ENCODE measurements at places on chromosomes 11 and 22.

DNA sequence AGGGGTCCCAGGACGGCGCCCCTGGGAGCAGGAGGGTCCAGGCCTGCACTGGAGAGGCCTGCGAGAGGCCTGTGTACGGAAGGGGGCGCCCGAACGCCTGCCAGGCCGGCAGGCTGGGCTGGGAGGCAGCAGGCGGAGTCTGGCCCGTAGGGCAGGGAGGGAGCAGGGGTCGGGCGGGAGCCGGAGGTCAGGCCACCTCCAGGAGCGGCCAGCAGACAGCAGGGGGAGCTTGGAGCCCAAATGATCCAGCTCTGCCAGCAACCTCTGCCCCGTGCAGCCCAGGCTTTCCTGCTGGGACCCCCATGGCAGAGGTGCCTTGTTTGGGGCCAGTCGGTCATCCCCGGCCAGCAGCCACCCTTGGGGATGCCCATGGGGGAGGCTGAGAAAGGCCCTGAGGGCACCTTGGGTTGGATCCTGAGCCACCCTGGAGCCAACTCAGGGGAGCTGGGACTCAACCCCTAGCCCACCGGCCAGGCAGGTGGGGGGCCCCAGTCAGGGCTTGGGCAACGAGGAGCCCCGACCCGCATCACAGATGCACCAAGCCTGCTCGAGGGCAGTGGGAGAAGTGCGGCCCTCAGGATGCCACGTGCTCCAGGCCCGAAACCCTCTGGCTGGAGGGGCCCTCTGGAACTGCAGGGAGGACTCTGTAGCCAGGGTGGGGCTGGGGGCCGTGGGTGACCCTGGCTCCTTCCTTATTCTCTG is 9.6 kb upstream of the SYT8 start:
- no peak for DNase-seq

- no peak for DNase-seq
Measured at GRCh38 chr11:61598374-61598773, 17.5 kb upstream of the SYT7 start.

GRCh38 chr11:74444173-74444826 is 23.0 kb downstream of the KCNE3 start:
- no peak for DNase-seq

DNA sequence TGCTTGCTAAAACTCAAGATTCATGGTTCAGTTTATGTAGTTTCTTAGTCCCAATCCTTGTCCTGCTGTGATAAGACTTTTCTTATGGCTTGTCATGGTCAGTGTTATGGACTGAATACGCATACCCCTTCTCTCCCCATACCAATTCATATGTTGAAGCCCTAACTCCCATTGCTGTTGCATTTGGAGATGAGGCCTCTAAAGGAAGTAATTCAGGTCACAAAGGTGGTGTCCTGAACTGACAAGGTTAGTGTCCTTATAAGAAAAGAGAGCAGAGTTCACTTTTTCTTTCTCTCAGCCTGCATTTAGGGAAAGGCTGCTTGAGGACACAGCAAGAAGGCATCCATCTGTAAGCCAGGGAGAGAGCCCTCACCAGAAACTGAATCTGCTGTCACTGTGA is 618.2 kb downstream of the LRRC4C start:
- no peak for DNase-seq

DNA sequence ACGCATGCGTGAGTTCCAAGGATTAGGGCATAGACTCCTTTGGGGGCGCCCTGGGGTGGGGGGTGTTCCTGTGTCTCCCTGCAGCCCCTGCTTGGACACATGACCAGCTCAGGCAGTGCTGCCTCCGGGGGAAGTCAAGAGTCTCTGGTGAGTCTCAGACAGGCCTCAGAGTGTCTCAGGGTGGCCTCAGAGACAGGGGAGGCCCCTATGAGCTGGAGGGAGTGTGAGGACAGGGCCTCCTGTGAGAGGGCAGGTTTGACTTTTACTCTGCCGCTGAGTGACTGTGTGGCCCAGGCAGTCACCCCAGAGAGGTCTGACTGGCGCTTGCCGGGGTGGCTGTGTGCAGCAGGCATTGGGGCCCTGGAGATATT is 41.2 kb upstream of the KCNQ1OT1 start:
- DNase-seq: no peak

DNA sequence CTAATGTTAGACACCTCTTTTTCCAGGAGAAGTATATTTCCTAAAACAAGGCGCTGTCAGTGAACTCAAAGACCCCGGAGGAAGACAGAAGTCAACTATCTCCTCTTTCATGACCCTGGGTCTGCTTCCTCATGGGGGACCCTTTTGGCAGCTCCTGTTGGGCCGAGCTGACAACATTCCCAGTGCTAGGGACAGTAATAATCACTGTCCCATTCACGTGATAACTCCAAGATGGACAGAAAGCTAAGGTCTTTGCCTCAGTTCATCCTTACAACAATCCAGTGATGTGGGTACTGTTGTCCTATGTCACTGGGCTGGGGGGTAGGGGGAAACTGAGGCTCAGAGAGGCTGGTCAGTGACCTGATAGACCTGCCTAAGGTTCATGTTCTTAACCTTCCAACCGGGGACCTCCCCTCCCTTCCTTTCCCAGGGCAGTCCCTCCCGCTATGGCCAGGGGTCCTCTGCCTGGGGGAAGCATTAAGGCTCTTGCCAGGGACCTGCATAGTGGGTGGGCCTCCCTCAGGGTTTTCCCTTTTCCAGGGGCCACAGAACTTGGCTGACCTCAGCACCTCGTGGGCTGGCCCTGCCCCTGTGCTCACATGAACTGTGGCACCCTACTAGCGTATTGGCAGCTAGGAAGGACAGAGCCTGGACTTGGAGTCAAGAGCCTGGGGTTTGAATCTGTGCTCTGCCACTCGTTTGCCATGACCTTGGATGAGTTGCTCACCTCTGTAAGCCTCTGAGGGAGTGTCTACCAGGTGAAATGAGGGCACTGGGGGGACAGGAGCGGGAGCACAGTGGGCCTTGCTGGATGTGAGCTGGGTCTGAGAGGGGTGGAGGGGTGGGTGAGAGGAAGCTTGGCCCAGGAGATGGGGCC is 53.6 kb downstream of the LRRC32 start:
- DNase-seq: no peak

DNA sequence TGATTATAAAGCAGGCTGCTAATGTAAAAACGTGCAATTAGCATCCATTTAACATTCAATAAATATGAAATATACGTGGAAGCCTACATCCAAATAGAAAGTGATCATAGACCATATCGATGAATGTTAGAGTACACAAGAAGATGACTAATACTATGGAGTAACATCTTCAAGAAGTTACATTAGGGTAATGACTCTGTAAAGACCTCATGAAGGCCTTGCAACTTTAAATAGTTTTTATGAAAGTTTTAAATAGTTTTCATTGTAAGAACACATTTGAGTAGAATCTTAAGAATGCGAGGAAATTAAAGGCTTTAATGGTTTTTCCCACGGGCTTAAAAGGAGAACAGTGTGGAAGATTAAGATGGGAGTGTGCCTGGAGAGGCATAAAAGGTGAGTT is 1.4 kb downstream of the TRIM34 start:
- no peak for DNase-seq

GRCh38 chr22:27685515-27685914 is 116.0 kb downstream of the MN1 start:
- no peak for DNase-seq

DNA sequence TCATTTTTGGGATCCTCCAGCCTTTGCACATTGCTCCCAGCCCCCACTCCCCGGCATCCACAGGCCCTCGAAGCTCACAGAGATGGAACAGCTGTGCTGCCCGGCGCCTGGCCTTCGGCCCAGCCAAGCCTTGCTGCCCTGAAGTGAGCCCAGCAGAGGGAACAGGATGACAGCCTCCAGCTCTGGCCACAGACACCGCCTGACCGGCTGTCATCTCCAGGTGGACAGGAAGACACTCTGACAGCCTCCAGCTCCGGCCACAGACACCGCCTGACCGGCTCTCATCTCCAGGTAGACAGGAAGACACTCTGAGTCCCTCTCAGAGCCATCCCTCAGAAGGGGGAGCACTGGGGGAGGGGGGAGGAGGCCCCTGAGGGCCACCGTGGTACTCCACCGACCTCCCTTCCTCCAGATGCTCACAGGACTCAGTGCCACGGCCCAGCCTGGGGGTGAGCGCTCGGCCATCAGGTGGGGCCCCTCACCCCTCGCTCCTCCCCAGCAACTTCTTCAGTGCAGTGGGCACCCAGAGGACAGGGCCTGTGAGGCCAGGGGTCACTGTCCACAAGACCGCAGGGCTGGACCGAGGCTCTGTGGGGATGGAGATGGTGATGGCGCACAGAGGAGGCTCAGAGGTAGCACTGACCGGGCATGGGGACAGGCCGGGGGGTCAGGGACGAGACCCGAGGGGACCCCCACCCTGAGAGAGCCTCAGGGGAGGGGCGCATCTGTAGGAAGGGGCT is 58.6 kb downstream of the BRD1 start:
- no peak for DNase-seq

DNA sequence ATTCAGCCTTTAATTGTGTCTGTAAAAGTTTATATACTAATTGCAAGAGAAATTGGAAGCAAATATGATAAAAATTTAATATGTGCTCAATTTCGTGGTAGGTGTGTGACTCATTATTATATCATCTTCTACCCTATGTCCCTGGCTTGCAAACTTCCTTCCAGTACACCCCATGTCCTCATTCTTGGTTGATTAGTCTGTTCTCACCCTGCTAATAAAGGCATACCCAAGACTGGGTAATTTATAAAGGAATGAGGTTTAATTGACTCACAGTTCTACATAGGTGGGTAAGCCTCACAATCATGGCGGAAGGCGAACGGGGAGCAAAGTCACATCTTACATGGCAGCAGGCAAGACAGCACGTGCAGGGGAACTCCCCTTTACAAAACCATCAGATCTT is 11.9 kb downstream of the MRGPRX3 start:
- no peak for DNase-seq

DNA sequence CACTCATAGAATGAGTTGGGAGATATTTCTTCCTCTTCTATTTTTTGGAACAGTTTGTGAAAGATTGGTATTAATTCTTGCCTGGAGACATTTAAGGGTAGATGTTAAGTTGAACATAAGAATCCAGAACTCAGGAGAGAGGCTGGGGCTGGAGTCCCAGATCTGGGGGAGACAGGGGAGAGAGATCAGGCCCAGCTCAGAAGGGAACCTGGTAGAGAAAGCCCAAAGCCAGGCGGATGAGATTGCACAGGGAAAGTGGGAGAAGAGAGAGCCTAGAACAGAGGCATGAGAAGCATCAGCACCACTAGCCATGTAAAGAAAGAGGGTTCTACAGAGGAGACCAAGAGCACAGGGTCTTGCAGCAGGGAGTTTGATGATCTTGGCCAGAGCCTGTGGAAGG is 13.0 kb upstream of the GNAZ start:
- DNase-seq: no peak

DNA sequence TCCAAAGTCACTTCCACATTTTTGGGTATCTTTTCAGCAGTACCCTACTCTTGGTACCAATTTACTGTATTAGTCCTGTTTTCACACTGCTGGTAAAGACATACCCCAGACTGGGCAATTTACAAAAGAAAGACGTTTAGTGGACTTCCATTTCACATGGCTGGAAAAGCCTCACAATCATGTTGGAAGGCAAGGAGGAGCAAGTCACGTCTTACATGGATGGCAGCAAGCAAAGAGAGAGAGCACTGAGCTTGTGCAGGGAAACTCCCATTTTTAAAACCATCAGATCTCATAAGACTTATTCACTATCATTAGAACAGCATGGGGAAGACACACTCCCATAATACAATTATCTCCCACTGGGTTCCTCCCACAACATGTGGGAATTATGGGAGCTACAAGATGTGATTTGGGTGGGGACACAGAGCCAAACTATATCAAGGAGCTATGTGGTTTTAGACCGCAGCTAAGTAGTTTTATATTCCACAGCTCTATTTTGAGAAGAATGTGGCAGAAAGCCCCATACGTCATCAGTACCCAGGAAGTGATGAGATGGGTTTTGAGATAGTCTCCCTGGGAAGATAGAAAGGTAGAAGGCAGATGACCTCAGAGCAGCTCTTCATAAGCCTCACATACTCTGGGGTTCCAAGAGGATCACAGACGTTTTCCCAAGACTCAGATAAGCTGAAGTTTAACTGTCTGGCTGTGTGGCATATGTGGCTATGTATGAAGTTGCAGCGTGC is 96.3 kb downstream of the APIP start:
- no peak for DNase-seq

DNA sequence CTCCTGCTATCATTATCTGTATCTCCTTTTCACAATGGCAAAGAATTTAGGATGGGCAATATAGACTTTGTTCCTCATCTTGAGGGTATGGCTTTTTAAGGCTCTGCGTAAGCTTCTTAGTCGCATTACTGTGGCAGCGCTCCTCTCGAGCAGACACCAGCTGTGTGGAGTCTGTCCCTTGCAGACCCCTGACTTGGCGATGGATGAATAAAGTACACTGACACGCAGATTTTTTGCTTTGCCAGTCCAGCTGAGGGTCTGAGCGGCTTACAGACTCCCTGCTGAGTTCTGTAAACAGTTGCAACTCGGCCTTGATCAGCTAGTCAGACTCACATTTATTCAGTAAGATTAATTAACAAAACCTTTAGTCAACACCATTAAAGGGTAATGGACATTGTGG is 390.0 kb upstream of the CNTN5 start:
- DNase-seq: no peak

GRCh38 chr22:31125521-31126117 is 2.9 kb downstream of the INPP5J start:
- DNase-seq: no peak

DNA sequence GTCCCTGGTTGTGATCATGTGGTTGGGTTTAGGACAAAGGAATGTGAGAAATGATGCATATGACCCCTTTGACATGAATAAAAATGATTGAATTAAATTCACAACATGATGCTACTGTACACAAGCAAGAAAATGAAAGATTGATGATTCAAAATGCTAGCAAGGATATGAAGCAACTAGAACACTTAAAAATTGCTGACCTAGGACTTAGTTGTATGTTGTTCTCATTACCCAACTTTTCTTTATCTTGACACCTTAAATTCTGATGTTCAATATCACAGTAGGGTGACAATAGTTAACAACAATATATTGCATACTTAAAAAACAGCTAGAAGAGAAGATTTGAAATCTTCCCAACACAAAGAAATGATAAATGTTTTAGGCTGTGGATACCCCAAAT is 20.6 kb downstream of the OR52A5 start:
- no peak for DNase-seq

- DNase-seq: peak; percentile 15
Measured at GRCh38 chr11:100918551-100919500, 210.8 kb downstream of the PGR start.

All from Caki2 (cell line).